Foreskin melanocyte (primary cell): ENCODE measurements at places on chromosomes 12 and 14.

GRCh38 chr12:46389031-46389616 lies 16.6 kb upstream of the SLC38A2 start:
- no peak for DNase-seq

- no peak for DNase-seq
Observed at GRCh38 chr14:98564006-98564405, 708.0 kb downstream of the BCL11B start.

GRCh38 chr12:102462386-102462785 lies 18.0 kb downstream of the IGF1 start:
- DNase-seq: no peak

GRCh38 chr14:101635749-101636560 lies 74.7 kb downstream of the DIO3 start:
- no peak for DNase-seq

GRCh38 chr12:118376089-118377020 lies at the start of gene SUDS3:
Gene SUDS3 (plus strand): TSS chr12:118376555. CDS start chr12:118376692, 137 bp downstream.
- DNase-seq: peak; percentile 71

GRCh38 chr14:35576260-35576659 lies 42.3 kb downstream of the INSM2 start:
- DNase-seq: no peak

- DNase-seq: no peak
Observed at GRCh38 chr14:87121716-87122115, 871.3 kb downstream of the GALC start.

DNA sequence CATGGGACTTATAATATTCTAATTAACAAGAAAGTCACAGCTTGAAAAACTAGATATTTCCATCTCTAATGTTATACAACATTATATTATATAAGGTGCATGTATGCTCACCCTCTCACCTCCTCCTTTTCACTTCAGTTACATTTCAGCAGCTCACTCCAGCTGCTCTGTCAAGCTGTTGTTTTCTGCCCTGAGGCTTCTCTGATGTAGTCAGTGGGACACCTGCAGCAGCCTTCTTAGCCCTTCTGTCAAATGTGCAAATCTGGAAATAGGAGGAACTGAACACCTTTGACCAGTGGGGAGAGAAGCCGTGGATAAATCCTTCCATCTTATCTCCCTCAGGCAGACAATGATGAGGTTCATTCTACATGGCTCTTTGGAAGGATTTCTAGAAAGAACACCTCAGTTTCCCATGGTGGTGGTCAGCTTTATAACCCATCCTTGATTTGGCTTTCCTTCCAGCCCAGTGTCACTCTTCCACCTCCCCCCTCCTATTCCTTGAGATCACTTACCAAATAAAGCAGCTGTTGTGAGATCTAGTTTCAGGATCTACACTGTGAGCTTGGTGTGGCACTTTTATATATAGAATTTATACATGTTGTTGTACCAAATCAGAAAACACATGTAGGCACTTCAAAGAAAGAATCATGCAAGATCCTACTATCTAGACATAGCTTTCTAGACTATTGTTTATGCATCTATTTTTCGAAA lies 79.6 kb upstream of the STK38L start:
- no peak for DNase-seq

GRCh38 chr14:89920056-89920455 lies 34.5 kb downstream of the EFCAB11 start:
- DNase-seq: no peak

DNA sequence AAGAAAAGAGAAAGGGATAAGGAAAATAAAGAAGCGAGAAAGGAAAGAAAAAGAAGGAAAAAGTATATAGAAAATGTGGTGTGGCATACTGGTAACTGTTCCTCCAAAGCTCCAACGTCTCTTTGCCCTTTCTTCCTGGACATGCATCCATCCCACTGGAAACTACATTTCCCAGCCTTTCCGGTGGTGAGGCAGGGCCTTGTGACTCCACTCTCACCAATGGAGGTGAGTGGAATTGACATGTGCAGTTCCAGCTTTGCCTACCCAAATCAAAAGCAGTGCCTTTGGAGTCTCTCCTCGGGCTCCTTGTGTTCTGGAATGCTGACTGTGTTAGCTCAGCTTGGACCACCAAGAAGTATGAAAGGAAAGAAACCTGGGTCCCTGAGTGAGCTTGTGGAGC lies 161.2 kb downstream of the KCNA5 start:
- DNase-seq: no peak

- DNase-seq: no peak
Observed at GRCh38 chr14:55188686-55189295, 2.6 kb downstream of the DLGAP5 start.

DNA sequence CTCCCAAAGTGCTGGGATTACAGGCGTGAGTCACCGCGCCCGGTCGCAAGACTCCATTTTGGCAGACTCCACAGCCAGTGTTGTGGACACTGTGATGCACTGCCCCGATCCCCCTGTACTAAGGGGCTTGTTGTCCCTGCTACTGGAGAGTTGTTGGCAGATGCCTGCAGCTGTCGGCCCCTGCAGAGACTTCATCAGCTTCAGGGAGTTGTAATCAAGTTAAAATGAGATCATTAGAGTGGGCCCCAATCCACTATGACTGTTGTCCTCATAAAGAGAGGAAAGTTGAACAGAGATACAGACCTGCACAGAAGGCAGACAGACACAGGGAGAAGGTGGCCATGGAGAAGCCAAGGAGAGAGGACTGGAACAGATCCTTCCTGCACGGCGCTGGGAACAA lies 23.7 kb upstream of the TUBA1A start:
- no peak for DNase-seq

DNA sequence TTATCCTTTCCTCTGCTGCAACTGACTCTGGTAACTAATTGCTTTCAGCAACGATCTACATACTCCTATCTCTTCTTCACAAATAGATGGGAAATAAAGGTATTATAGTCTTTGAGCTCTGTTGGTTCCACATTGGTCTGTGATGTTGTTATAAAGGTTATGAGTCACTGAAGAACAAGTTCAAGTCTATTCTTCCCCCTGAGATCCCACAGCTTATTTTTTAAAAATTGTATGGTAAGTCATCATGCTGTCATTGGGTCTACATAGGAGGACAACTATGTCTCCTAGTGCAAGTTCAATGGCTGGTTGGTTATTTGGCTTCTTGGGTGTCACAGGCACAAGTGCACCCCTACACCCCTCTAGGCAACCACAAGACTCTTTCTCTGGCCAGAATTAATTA lies 49.6 kb upstream of the PTCSC3 start:
- DNase-seq: no peak

DNA sequence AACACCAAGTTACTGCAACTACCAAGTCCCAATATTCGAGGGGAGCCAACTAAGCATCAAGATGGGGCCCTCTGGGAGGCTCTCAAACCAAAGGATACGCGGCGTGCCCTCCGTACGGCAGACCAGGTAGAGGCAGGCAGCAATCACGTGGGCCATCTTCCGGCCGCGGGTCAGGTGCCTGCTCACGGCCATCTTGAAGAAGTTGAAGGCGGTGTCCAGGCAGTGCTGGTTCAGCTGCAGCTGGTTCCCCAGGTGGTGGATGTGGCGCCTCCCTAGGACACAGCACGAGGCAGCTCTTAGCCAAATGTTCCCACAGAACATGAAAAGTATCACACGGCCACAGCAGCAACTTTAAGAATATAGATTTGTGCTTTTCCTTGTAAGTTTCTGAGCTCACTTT lies 24.3 kb downstream of the BTBD6 start:
- DNase-seq: no peak

DNA sequence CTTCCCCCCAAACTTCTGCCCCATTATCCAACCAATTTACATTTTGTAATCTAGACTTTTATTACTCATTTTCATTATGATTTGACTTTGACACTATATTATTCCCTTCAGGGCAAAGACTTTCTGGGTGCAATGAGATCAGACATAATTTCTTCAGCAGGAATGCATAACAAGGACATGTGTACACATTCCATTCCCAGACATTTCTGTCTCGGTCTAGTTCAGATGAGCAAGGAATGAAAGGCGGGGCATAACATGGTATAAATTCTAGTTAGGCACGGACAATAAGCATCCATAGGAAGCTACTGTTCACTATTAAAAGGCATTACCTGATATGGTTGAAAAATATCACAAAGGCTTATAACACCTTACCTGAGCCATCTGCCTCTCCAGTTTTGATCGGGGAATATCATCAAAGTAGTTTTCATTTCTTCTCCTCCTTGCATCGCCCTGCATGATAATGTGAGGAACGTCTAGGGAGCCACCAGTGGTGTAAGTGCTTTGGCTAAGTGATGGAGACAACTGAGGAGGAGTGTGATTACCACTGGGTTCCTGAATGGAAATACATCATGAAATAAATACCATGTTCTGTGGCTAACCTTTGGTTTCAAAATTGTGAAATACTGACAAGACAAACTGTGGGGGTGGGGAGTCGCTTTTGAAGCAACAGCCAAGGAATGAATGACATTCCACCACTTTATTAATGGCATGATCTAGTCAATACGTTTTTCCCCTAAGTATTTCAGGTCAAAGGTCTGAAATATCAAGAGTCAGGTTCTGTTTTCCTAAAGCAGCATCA lies 183.9 kb downstream of the APAF1 start:
- DNase-seq: no peak

DNA sequence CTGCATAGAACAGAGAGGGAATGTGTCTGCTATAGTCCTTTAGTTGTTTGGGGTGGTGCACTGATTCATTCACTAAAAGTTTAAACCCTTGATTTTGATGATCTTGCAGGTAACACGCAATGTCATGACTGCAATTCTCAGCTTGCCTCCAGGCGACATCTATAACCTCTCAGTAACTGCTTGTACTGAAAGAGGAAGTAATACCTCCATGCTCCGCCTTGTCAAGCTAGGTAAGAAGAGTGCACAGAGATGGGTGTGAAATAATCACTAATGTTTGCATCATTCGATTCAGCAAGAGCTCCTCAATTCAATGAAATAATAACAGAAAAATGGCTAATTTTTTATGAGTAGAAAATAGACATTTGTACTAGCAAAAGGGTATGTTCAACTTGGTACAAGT lies 203.7 kb downstream of the PTPRO start:
- DNase-seq: no peak

- no peak for DNase-seq
Observed at GRCh38 chr14:88424573-88424972, 39.1 kb downstream of the SPATA7 start.

DNA sequence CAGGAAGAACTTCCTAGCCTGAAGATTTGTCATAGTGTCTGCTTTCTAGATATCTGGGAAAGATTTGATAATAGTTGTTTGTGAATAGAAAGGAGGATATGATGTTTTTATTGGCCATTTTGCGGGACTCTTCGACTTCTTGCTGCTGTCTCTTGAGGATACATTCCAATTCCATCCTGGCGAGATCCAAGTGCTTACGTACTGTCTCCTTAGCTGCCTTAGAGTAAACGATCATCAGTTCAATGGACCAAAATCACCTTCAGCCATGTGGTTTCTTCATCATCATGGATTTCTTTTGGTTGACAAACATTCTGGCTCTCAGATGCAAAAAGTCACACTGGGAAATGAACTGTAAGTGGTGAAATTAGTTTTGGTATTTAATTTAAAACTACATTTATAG lies 82.7 kb upstream of the SCN8A start:
- DNase-seq: no peak
